ENCODE measurements at places on chromosomes 2 and 18. TPM values are rescaled to one million over a fixed set of nuclear protein-coding genes. Genes with fewer than 3 reads are reported as not detected.

SLC30A3 gene
- total RNA-seq = 2.1 TPM

HRH4 gene
- total RNA-seq = 1.9 TPM

LRATD1 gene
- total RNA-seq = not detected

GRCh38 chr2:54422072-54422581 is 34.0 kb upstream of the SPTBN1 start:
- peak; percentile 11 for DNase-seq

GRCh38 chr2:6359964-6360363 is 505.7 kb downstream of the CMPK2 start:
- no peak for DNase-seq

- DNase-seq = no peak
Observed at GRCh38 chr2:213551526-213551925, 267.3 kb downstream of the SPAG16 start.

- no peak for DNase-seq
Observed at GRCh38 chr2:224586127-224586695, 1.0 kb upstream of the CUL3 start.

- no peak for DNase-seq
Observed at GRCh38 chr18:39843546-39843945, 2111.5 kb upstream of the PIK3C3 start.

DNA sequence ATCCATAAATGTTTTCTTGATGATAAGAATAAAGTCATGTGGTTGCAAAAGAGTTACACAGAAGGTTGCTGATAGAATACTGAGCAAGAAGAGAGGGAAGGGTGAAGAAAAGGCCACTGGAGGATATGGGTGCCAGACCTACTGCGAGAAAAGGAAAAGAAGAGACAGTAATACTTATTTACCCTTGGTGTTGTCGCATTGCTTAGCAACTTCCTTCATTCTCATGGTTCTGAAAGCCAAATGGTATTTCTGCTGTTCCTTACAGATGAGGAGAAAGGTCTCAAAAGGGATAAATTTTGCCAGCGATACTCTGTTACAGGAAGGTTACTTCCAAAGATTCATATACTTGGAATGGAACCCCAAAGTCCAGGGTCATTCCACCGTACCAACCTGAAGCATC is 62.5 kb downstream of the LHCGR start:
- no peak for DNase-seq
